GM19239 (cell line): ENCODE measurements at places on chromosomes 11 and 22.

GRCh38 chr11:127972816-127973215 is 614.5 kb downstream of the ETS1 start:
- no peak for DNase-seq

DNA sequence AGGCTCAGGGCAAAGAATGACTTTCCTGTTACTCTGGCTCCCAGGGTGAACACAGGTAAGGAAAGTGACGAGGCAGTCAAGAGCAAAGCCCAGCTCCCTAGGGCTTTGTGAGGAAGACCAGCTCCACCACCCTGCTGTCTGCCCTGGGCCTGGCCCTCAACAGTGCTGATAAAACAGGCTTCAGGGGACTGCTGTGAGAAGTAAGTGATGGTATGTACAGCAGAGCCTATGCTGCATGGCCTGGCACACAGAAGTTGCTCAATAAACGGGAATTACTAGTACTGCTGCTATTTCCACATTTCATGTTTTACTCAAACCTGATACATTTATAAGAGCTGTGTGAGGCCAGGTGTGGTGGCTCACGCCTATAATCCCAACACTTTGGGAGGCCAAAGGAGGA is 50.3 kb downstream of the MICAL3 start:
- no peak for DNase-seq

DNA sequence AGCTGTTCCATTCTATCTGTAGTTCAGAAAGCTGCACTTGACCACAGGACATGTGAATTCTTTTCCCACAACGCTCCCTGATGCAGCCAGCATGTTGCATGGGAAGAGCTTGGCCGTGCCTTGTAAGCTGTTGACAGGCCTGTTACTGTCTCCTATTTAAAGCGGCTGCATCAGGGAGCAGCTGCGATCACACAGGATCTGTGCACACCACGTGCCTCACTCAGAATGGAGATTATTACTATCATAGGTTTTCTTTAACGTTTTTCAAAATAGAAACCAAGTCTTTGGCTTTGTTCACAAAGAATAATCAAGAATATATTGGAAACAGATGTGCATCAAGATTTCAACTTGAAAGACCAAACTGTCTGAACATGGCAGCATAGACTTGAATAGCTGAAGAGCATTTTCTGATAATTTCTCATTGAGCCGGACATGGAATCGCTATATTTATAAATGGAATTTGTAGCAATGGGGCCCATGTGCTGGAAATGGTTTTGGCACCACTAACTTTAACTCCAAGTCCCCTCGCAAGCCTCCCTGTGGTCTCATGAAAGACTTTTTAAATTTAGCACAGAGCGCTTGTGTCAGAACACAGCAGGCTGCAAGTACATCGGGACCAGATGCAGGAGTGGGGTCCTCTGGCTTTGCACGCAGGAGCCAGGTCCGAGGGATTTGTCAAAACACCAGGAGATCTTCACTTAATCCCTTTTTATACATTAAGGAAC is 40.8 kb upstream of the MYO18B start:
- no peak for DNase-seq

- DNase-seq, result no peak
These were observed 203.4 kb downstream of the LRRC4C start for GRCh38 chr11:41256041-41256440.
